Amniotic stem cell (primary cell): ENCODE measurements at places on chromosomes 13 and 19.

GRCh38 chr19:35736913-35737886, 5.1 kb downstream of the IGFLR1 start:
- no peak for DNase-seq

- DNase-seq = no peak
Measured at GRCh38 chr13:107690181-107690580, 525.2 kb downstream of the LIG4 start.

GRCh38 chr13:112331675-112332074, 44.5 kb upstream of the SPACA7 start:
- no peak for DNase-seq

DNA sequence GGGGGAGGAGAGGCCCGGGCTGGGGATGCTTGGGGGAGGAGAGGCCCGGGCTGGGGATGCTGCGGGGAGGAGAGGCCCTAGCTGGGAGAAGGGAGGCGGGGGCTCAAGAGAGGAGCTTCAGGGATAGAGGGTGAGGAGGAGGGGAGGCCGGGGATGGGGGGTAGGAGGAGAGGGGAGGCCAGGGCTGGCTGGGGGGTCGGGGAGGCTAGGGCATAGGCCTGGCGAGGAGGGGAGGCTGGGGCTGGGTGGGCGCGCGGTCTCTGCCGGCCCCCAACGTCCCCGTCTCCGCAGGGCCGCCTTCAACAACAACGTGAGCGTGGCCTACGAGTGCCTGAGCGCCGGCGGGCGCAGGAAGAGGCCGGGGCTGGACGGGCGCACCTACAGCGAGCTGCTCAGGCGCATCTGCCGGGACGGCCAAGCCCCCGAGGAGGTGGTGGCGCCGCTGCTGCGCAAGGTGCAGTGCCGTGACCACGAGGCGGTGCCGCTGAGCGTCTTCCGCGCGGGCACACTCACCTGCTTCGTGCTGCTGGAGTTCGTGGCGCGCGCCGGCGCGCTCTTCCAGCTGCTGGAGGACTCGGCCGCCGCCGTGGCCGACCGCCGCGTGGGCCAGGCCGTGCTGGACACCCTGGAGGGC, 11.4 kb downstream of the TPGS1 start:
- no peak for DNase-seq

- no peak for DNase-seq
Measured at GRCh38 chr13:64662887-64663593, 2567.1 kb downstream of the PCDH9 start.

DNA sequence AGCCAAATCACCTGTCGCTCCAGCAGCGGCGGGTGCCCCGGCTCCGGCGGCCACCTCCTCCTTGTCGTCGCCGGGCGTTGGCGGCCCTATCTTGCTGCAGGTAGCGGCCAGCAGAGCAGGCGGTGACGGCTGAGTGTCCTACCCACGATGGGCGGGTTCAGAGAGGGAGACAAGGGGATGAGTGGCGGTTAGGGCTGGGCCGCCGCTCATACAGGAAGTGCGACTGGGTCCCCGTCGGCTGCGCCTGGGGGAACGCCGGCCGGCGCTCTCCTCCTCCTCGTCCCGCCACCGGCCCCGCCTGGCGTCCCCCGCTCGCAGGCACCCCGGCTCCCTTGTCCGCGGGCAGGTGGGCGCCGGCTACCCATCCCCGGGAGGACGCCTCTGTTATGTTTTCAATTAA, 1692.0 kb downstream of the SLITRK5 start:
- no peak for DNase-seq

DNA sequence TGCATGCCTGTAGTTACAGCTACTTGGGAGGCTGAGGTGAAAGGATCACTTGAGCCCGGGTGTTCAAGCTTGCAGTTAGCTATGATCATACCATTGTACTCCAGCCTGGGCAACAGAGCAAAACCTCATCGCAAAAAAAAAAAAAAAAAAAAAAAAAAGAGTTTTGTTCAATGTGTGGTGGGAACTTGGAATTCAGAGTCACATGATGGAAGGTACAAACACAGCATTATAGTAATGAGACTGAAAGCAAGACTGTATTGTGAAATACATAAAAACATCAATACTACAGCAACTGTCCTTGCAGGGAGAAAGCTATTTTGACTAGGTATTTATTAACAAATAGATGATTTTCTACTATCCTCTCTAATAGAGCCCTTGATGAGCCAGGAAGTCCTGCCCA, 393.2 kb downstream of the DLEU7 start:
- DNase-seq = no peak

DNA sequence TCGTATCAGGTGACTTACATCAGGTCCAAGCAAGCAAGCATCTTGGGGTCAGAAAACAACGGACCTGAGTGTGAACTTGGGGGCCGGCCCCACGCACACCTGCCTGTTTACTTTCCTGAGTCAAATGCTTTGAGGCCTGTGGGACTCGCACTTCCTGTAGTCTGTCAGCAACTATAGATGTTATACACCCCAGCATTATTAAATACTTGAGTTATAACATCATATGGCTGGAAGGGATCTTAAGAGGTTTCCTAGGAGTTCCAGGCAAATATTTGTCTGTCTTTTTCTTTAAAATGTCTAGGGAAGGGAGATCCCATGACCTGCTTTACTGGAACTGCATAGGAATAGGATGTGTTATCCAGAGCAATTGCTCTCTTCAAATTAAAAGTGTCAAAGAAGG, 280.6 kb downstream of the SHISA2 start:
- DNase-seq = no peak
